Eye (tissue), 1 donor: ENCODE measurements at places on chromosomes 5 and 9.

DNA sequence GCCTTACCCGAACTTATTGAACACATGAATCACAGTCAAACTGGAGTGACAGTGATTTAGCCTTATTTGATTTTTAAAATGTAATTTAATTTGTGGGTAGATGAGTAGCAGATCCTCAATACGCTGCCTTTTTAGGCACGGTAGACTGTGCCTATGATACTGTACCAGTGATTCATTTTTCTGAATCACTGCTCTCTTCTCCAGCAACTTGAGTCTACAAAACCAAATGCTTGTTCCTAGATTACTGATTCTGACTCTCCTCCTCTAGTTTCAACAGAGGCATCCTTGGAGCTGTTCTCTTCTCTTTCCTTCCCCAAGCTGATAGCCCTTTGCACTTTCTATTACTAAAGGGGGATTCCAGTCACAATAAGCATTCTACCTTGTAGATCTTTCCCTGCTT, 94.3 kb upstream of the IL7R start:
- no peak for DNase-seq

GRCh38 chr9:127905788-127906191, 6.4 kb upstream of the ST6GALNAC6 start:
- no peak for DNase-seq

- DNase-seq: peak; percentile 90
Measured at GRCh38 chr5:30040488-30041118, 1152.9 kb upstream of the CDH6 start.

DNA sequence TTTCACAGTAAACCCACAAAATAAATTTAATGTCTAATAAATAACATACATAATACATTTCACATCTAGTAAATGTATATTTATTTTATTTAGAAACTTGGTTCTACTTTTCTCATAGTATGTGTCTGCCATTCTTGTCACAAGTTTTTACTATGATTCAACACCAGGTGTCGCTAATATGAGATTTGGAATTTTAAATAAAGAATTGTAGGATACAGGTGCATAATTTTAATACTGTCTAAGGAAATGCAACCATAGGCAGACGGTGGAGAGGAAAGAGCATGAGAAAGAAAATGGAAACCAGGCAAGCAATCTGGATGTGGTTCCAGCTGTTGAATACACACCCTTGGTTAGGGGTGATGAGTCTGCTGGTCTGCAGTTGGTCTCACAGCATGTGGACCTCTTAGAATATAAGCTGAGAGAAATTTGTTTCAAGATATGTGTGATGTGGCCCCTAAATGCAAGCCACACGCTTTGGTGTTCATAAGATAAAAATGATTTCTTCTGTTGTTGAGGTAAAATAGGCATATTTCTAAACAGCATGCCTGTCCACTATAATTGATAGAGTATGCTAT, 114.7 kb upstream of the TXNDC8 start:
- peak; percentile 30 for DNase-seq
